Kidney epithelial cell (primary cell): ENCODE measurements at places on chromosomes 2 and 18.

- no peak for DNase-seq
Observed at GRCh38 chr2:71499691-71500090, 46.3 kb downstream of the DYSF start.

- DNase-seq, result no peak
Observed at GRCh38 chr2:207167099-207167923, 1.6 kb upstream of the KLF7 start.

DNA sequence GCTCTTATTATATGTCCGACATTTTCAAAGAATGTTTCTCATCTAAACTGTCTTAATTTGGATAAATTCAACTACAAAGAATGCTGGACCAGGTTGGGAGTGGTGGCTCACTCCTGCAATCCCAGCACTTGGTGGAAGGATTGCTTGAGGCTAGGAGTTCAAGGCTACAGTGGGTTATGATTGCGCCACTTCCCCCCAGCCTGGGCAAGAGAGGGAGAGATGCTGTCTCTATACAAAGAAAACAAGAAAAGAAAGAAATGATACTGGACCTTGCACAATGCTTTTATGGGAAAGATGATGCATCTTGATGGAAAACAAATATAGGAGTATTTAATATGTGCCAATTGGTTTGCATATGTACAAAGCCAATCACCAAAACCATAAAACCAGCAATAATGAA is 296.7 kb downstream of the LPIN1 start:
- no peak for DNase-seq

GRCh38 chr2:158580760-158581159 is 124.0 kb downstream of the PKP4 start:
- DNase-seq, result no peak

DNA sequence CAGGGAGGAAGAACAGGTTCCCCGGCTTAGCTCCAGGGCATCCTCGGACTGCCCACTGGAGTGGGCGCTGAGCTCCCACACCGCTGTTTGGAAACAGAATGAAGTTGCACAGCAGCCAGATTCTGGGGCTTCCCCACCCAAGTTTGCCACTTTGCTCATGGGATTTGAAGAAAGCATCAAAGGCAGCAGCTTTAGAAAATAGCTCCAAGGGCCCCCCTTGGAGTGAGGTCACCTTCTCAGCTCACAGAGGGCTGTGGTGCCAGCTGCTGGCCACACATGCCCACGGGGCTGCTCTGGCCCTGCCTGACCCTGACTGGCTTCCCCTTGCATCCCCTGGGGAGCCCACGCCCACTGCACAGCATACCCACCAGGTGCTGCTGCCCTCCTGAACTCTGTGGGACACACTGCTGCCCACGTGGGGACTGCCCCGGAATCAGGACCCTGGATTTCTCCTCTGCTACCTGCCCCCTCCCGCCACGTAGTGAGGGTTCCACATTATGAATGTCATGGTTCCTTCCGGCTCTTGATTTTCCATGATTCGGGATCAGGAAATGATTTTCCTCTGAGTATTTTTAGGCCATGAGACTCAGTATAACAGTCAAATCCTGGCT is 70.3 kb downstream of the TGOLN2 start:
- DNase-seq, result no peak

DNA sequence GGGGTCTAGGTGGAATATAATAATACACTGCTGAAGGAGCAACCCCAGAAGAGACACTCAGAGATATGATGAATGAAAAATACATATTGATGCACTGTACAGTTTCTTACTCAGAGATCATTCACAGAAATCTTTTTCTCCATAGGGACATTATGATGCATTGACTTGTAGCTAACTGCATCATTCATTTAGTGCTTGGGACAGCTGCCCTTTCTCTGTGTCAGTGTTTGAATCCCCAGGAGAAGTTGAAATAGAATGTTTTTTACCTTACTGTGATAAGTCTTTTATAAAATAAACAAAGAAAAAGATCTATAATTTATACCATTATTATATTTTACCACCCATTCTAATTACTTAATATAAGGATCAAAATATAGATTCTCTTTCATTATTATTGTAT is 91.7 kb upstream of the DSEL start:
- no peak for DNase-seq

GRCh38 chr2:134348760-134349159 is 94.9 kb downstream of the MGAT5 start:
- DNase-seq, result no peak

DNA sequence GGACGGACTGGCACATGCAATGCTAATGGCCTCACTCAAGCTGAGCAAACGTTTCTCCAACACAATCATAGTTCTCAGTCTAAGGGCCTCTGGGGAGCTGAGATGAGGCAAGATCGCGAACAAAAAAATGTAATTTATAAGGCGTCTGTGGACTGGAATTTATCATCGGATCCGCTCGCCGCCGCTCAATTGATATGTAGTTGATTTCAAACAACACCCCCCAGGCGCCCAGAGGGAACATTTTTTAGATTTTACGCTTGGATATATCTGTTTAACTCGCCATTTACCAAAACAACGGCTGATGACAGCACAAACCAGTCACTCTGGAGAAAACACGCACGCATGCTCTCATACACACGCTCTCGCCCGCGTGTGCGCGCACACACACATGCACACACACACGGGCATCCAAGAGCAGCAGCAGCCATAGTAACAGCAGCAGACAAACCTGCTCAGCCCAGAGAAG is 335.8 kb downstream of the SMAD2 start:
- DNase-seq, result no peak

GRCh38 chr2:148860037-148860436 is 15.0 kb upstream of the KIF5C start:
- no peak for DNase-seq

DNA sequence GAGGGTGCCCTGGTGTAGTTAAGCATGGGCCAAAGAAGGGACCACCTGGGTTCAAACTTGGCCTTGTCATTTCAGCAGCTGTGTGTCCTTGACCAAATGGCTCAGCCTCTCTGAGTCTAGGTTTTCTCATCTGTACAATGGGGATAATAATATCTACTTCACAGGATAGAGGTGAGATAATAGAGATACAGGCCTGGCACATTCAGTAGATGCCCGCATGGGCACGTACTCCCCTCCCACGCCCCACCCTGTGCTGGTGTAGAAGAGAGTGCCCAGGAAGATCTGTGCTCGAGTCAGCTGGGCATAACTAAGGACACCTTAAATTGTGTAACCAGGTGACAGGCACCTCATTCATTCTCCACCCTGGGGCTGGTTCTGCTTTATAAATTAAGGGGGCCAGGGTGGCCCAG is 8.4 kb upstream of the TMEM185B start:
- DNase-seq, result no peak

DNA sequence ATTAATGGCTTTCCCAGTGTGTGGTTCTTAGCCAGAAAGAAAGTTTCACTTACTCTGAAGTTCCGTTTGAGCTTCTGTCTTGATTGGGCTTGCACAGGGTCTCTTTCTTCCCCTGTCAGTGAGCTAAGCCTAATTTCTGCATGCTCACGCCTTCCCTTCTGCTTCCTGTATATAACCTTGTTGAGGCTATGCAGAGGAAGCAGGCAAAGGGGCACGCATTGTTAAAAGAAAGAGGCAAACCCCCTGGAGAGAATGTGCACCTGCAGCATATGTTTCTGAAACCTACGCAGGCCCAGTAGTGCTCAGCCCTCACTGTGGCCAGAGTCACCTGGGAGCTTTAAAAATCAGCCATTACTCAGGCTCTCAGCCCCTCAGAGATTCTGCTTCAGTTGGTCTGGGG is 14.5 kb upstream of the PLA2R1 start:
- no peak for DNase-seq

DNA sequence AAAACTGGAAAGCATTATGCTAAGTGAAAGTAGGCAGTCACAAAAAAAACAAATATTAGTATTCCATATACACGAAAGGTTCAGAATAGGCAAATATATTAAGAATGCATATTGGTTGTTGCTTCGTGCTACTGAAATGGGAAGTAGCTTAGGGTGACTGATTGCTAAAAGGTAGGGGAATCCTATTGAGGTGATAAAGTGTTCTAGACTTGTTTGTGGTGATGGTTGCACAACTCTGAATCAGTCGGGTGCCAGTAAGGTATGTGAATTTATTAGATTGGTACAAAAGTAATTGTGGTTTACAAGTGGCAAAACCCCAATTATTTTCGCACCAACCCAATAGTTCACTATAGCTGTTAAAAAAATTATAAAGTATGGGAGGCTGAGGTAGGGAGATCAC is 20.7 kb downstream of the USP34 start:
- DNase-seq, result no peak

DNA sequence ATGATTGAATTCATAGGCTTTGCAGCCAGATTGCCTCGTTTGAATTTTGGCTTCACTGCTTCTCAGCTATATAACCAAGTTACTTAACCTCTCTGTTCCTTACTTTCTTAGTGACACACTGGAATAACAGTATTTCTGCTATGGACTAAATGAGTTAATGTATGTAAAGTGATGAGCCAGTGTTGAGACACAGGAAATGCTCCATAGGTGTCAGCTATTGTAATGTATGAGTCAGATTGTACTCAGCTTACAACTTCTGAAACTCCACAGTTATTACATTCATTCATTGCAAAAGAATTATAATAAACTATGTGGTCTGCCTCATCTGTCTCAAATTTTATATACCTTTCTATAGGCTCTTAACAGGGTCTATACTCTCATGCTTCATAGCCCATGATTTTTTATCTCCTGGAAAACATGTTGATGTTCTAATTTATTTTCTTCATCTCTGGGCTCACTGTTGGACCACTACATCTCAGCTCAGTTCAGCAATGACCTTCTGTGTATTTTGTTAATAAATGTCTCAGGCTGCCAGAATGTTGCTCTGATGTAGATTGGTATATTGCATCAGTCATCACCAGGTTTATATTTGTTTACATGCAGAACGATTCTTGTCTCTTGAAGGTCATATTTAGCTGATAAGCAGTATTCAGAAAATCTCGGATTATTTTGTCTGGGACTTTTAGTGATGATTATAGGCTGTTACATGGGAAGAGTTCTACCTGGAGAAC is 76.2 kb downstream of the MAP3K20 start:
- no peak for DNase-seq

GRCh38 chr2:49487139-49487538 is 332.8 kb upstream of the FSHR start:
- DNase-seq, result no peak
